ENCODE measurements at places on chromosomes 6 and 20.

DNA sequence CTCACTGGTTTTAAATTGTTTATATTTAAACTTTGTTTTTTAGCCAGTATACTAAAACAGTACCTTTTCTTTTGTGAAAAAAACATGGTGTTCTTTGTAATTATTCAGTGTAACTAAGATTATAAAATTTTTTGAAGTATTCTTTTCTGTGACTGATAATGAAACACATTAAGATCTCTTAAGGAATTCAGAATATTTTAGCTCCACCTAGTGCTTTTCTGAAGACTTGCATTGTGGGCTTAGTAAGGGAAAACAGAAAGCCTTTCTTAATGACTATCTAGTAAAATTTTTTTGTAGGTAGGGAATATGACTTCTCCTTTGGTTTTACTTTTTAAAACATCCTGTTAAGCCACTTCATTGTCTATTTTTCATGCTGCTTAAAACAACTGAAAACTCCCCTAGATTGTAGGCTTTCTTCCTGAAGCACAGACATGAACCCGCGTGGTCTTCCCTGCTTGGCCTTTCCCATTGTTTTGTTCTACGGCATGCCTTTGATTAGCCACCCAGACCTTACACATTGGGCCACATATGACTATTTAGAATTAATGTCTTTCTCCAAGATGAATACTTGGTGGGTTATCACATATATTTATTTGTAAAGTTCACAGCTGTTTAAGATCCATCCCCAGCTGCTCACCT is 72.1 kb downstream of the AFDN start:
- no peak for DNase-seq

GRCh38 chr6:5135788-5136376 is 50.7 kb downstream of the PPP1R3G start:
- DNase-seq = no peak

DNA sequence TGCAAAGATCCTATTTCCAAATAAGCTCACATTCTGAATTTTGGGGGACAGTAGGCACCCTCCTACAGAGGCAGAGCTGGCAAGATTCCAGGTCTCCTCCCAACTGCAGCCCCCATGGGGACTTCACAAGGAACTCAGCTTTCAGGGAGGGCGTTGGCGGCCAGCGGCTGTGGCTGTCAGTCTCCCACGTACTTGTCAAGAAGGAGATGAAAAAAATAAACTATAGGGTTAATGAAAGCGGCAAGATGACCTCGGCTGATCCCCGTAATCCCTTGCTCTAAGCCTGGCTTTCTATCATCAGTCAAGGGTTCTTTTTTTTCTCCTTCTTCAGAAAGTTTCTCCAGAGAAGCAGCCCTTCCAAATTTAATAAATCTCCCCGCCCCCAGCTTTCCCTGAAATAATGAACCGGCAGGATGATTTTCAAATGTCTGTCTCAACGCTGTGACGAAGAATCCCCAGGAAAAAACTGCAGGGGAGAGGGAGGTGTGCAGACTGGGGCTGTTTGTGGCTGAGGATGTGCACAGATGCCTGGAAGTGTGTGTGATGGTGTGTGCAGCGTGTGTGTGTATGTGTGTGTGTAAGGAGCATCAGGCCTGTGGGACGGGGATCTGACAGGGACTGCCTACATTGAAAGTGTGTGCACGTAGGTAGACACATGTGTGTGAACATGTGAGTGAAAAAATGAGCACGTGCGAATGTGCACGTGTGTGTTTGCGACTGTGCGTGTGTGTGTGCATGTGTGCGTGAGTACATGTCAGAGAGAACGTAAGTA is 78.7 kb downstream of the SLC2A10 start:
- DNase-seq = no peak

DNA sequence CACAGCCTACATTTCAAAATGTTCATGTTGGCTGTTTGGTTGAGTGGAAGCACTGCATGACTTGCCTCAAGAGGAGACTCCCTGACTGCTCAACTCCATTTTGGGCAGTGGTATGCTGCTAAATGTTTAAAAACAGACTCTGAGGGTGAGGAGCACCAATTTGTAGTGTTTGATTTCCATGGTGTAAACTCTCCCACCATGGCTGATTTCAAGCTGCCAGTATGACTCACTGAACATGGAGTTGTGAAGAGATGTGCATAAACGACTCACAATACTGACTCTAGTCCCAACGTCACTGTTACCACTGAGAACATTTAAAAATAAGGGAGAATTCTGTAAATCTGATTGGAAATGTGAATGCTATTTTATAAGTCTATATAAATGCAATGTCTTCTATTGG is 70.4 kb downstream of the BACH2 start:
- DNase-seq = no peak

DNA sequence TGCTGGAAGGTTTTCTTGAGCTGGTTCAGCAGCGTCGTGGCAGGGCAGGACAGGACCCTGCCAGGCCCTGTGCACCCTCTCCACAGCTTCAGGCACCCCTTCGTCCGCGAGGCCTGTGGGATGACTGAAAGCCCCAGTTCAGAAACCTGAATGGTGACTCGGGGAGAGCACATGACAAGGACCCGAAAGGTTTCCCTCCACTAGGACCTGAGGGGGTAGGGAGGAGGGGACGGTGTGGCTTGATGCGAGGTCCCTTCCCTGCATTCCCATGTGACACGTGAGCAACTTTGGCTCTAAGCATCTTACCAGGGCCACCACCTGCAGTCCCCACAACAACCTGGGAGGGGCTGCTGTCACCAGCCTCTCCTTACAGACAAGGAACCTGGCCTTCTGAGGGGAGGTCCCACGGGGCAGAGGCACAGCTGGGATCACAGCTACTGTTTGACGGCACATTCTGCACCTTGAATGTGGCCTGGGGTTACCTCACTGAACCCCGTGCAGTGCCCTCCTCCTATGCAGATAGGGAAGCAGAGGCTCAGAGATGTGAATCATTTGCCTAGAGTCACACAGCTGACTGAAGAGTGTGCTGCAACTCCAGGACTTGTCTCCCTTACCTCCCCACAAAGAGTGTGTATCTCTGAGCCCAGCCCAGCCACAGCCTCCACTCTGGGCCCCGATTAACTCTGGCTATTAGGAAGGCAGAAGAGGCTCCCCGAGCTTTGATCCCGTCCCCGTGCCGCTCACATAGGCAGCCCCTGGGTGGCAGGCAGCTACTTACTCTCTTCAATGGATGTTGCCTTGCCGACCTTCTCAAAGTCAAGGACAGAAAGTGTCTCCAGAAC is 84.6 kb downstream of the PTPN1 start:
- no peak for DNase-seq

- no peak for DNase-seq
Observed at GRCh38 chr6:54775576-54775975, 71.0 kb upstream of the FAM83B start.

GRCh38 chr6:40194447-40195170 is 260.3 kb upstream of the MOCS1 start:
- DNase-seq = no peak

DNA sequence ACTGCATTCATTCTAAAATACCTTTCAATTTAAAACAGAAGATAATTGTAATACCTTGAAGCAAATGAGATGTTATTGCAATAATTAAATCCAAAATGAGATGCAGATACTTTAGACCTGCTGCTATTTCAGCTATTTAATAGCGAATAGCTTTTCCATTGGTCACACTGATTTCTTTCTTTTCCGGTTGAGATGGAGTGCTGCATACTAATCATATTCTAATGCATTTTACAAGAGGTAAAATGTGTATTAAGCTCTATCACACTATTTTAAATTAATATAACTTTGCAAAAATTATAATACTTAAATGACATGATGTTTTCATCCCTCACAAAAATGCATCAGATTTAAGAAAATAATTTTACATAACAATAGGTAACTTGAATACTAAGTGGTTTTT is 74.0 kb downstream of the ADGRB3 start:
- no peak for DNase-seq

DNA sequence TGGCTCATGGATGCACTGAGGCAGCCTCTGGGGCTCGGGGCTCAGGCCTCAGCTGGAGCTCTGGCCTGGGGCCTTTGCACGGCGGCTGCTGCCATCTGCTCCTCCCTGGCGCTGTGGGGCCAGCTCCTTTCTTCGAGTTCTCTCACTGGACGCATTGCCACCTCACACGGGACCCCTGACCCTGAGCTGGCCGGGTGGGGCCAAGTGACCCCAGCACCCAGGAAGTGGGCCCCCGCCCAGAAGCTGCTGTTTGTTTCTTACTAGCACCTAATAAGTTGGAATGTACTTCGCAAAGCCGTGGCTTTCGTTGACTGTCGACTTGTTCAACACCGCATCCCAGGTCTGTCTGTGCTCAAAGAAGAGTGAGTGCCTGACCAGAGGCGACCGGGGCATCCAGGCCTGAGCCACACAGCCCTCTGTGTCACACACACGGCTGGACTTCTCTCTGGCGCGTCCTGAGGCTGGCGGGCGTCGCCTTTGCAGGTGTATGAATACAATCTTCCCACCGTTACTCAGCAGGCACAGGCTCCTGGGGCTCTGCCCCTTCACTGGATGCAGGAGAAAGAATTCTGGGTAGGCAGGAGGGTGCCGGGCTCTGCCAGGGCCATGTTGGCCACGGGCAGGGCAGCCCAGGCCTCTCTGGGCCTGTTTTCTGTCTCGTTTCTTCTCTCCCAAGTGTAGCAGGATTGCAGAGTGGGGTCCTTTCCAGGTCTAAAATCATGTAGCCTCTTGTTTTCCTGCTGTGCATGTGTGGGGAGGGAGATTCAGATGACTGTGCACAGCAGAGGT is 112.9 kb downstream of the DLL1 start:
- DNase-seq = no peak

GRCh38 chr6:40400738-40401137 is 186.4 kb downstream of the LRFN2 start:
- no peak for DNase-seq

DNA sequence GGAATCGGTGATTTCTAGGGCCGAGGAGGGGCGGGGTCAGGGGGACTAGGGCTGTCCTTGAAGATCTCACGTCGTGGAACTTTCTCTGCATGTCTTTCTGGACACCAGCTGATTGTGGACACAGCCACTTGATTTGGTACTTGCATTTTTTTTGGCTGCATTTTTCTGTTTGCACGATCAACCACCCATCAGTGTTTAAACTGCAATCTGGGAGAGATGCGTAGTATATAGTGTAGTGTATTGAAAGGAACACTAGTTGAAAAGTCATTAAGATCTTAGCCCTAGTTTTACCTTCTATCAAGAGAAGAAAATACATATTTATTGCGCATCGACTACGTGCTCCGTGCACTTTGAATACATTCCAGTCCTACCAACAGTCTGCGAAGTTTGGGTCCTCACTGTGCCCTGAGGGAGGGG is 657 bp downstream of the NT5DC1 start:
- no peak for DNase-seq

GRCh38 chr6:43770372-43771209 is 580 bp downstream of the VEGFA start:
- no peak for DNase-seq

DNA sequence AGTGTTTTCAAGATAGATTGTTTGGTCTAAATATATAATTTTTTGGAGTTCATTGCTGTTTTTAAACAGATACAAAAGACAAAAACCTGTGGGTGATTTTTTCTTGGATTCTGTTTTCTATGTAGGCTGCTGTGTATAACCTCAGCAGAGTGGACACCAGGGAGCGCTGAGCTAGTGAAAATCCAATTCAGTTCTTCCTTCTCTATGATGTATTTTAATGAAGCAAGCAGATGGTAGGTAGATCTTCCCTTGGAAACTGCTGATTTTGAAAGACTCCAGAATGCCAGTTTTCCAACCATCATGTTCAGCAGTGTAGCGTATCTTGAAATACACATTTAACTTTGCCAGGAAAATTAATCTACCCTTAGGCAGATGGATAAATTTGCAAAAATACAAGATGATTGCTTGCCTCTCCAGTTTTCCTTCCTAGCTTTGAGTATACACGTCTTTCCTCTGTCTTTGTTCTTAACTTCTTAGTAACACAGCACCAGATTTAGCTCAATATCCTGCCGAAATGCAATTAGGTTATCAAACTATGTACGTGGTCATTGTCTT is 178.0 kb downstream of the PHF3 start:
- DNase-seq = no peak

DNA sequence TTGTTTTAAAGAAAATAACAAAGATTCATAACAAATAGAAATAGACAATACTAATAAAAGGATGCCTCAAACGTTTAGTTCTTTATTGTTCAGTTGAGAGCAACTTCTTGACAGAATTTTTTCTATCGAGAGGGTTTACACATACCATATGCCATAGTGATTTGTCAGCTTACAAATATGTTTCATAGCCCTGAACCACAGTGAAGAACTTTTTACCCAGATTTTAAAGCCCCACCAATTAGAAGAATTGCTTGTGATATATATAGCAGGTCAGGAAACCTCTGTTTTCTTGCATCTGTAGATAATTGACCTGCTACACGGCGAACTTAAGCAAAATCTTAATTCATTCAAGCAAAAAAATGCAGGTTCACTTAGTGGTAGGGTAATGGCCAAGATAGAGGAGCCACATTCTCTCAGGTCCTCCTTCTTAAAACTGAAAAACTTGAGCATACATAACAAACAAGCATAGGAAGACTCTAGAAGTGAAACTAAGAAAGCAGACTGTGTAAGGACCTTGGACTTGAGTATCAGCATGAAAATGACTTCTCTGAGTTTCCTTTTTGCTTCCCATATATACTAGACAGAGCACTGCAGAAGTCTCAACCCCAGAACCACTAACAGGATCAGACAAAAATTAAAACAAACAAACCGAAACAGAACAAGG is 39.5 kb downstream of the CRISP1 start:
- DNase-seq = no peak

- no peak for DNase-seq
Observed at GRCh38 chr6:154345811-154346210, 10.8 kb downstream of the IPCEF1 start.

DNA sequence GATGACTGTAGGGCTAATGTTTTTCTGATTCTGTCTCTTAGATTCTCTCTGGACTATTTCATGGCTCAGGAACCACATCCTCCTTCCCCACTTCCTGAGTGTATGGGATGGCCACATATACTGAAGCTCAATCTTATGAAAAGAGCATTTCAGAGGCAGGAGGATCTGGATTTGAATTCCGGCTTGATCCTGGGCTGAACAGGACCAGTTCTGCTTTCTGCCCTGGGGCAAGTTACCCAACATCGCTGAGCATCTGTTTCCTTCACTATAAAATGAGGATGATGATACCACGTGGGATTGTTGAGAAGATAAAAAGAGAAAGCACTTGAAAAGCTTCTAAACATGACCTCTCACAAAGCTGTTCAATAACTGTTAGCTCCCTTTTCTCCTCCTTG is 168.4 kb upstream of the TNFAIP3 start:
- DNase-seq = peak; percentile 2

GRCh38 chr20:8406391-8406790 is 274.3 kb downstream of the PLCB1 start:
- no peak for DNase-seq

- DNase-seq = no peak
Observed at GRCh38 chr6:12760911-12761310, 44.3 kb downstream of the PHACTR1 start.

DNA sequence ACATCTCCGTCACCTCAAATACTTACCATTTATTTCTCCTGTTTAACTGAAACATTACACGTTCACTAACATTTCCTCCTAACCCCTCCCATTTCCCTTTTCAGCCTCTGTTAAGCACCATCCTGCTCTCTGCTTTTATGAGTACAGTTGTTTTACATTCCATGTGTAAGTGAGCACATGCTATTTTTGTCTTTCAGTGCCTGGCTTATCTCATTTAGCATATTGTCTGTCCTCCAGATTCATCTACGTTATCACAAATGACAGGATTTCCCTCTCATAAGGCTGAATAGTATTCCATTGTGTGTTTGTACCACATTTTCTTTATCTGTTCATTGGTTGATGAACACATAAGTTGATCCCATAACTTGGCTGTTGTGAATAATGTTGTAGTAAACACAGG is 22.7 kb downstream of the TAF11 start:
- no peak for DNase-seq

Measured in amygdala (tissue), 56 donors.